Fibroblast of the aortic adventitia (primary cell): ENCODE measurements at places on chromosomes 13 and 19.

DNA sequence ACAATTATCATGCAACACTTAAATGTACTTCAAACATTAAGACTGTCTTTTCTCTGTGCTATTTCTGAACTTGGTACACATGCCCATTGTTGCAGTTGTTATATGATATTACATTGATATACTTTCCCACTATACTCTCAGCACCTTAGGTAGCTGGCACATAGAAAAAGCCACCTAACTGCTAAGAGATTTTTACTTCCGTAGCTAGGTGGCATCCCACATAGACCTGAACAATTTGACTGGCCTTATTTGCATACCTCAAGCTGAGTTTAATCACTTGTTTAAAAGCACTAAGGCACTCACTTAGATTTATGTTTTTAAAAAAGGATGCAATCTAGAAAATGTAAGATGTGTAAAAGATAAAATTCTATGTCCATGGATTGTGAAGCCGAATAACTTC, 194.2 kb downstream of the POU4F1 start:
- DNase-seq = no peak

DNA sequence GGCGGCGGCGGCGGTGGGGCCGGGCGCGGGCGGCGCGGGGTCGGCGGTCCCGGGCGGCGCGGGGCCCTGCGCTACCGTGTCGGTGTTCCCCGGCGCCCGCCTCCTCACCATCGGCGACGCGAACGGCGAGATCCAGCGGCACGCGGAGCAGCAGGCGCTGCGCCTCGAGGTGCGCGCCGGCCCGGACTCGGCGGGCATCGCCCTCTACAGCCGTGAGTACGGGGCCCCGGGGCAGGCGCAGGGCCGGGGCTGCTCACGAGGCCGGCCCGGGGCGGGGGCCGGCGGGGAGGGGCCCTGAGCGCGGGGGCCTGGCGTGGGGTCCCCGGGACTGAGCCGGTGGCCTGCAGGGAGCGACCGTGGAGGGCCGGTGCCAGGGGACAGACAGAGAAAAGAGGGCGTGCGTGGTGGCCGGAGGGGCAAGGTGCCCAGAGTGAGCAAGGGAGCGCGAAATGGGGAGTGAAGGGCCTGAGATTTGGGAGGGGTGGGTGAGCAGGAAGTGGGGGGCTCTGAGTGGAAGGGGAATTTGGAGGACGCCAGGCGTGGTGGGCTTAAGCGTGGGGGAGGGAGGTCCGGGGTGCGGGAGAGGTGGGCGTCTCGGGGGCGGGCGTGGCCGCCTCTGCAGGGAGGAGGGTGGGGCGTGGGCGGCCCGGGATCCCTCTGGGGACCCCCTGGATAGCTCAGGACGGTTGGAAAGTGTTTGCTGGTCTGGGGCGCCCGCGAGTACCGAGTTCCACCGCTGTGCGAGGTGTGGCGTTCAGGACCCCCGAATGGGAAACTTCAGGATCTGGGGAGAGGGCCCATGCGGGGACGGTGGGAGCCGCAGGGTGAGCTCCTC, 575 bp downstream of the CARM1 start:
- DNase-seq = no peak

DNA sequence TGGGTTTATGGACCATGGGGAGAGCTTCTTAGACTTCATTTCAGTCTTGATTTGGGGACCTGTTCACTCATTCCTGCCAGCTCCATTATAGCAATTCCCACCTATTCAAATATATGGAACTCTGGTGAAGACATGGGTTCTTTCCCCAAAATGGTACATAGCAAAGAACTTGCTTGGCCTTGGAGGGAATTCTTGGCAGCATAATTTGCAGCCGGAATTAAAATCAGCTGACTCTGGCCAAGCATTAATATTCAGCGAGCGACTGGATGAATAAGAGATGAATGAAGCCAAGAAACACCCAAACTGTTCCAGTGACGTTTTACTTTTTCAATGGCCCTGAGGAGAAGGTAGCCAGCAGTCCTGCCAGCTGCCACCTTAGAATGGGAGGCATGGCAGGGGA, 88.4 kb upstream of the SOX1 start:
- no peak for DNase-seq

GRCh38 chr13:39099231-39099630, 61.0 kb downstream of the NHLRC3 start:
- DNase-seq = no peak

DNA sequence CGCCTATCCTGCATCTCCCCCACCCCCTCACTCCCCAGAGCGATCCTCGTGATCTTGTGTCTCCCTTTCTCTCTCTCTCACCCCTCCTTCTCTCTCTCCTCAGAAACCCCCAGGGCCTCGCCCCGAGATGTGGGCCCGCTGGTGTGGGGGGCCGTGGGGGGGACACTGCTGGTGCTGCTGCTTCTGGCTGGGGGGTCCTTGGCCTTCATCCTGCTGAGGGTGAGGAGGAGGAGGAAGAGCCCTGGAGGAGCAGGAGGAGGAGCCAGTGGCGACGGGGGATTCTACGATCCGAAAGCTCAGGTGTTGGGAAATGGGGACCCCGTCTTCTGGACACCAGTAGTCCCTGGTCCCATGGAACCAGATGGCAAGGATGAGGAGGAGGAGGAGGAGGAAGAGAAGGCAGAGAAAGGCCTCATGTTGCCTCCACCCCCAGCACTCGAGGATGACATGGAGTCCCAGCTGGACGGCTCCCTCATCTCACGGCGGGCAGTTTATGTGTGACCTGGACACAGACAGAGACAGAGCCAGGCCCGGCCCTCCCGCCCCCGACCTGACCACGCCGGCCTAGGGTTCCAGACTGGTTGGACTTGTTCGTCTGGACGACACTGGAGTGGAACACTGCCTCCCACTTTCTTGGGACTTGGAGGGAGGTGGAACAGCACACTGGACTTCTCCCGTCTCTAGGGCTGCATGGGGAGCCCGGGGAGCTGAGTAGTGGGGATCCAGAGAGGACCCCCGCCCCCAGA, 12.8 kb upstream of the TOMM40 start:
- no peak for DNase-seq

- DNase-seq = no peak
Observed at GRCh38 chr13:42393573-42394360, 121.8 kb downstream of the AKAP11 start.
